Tongue (tissue), 3 donors: ENCODE measurements at places on chromosomes 2 and 18. TPM values are rescaled to one million over a fixed set of nuclear protein-coding genes. Genes with fewer than 3 reads are reported as not detected.
A peak's percentile ranks its signal among the peaks of the same experiment; 100 is the strongest.

The POMC gene
- total RNA-seq: 7.7 TPM

The GALR1 gene
- total RNA-seq: 0.21 TPM

The VAMP8 gene
- 8.2 TPM for total RNA-seq

- no peak for DNase-seq
These were observed 123.8 kb downstream of the ARL4C start for GRCh38 chr2:234373060-234373459.

GRCh38 chr2:71618327-71619113 lies 165.2 kb downstream of the DYSF start:
- no peak for DNase-seq

GRCh38 chr2:36675579-36676282 lies 20.8 kb upstream of the VIT start:
- no peak for DNase-seq

DNA sequence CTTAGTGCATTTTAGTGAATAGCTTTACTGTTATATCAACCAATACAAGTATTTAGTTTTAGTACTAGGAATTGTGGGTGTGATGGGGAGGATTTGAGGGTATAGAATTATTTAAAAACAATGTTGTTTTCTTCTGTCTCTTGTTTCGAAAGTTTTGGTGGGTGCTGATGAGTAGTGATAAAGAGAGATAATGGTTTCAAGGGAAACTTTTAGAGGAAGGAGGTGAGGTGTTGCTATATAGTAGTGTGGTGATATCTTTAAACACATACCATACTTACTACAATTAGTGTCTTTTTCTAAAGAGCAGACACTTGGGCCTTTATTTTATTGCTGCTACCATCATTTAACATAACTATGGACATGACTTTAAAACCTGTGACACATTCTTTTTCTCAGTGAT lies 10.5 kb downstream of the IMPACT start:
- no peak for DNase-seq

DNA sequence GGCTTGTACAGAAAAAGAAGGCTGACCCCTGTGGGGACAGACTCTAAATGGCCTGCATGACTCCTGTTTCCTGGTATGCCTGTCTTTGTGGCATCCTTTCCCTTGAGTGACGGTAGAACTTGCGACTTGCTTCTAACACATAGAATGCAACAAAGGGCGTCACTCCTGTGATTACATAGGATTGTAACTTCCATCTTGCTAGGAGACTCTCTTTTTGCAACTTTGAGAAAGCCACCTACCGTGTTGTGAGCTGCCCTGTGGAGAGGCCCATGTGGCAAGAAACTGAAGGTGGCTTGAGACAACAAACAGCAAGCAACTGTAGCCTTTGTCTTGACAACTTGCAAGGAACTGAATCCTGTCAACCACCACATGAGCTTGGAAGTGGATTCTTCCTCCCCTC lies 46.5 kb downstream of the THNSL2 start:
- DNase-seq: no peak

- DNase-seq: peak; percentile 46
These were observed 99.7 kb downstream of the SLC8A1 start for GRCh38 chr2:40352041-40352702.

DNA sequence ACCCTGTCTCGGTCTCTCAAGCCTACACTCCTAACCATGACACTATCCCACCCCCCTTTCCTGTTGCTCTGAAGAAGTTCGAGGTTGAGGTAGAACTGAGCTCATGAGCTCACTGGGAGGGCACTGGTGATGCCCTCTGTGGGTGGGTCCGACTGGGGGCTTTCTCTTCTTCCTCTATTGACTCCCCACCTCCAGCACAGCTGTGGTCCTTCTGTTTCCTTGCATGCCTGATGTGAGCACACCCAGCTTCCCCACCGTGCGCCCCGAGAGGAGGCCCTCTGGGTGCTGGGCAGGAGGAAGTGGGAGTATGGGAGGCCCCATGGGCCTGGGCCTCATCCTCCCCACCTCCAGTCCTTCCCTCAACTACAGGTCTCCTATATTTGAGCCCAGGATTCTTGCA lies 20.9 kb downstream of the SPEG start:
- no peak for DNase-seq

DNA sequence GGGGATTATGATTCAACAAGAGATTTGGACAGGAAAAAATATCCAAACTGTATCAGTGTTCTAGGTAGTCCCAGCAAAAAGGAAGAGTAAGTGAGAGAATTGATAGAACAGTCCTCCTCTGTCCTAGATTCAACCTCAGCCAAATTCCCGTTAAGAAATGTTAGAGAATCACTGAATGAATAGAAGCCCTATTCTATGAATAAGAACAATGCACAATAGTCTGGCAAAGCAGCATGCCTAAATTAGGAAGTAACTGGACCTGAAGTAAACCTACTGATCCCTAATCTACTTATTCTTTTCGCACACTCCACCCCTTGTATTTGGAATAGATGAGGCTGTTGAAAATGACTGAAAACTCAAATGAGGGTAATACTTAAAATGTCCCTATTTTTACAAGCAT lies 1665.5 kb downstream of the LRP1B start:
- no peak for DNase-seq

GRCh38 chr2:95022309-95023221 lies 2.9 kb upstream of the MAL start:
- peak; percentile 85 for DNase-seq

DNA sequence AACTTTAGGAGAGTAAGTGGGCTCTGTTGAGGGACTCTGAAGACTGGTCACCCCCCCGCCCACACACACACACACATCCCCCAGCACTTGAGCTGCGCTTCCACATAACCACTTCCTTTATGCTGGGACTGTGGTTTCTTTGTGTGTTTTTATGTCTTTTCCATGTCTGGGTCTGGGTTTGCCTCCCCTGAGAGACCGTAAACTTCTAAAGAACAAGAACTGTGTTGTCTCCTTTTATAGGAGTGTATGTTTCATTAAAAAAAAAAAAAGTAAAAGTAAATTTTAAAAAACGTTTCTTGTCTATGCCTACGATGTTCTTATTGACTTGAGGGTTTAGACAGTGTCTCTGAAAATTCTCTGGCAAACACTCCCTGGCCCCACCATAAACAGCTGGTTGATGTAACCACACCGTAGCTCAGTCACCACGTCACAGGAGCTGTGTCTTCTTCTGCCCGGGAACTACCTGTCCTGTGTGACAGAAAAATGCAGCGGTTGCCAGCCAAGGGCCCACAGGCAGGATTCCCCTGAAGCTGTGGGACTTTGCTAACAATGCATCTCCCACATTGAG lies 68.0 kb downstream of the KLHL29 start:
- DNase-seq: peak; percentile 48

DNA sequence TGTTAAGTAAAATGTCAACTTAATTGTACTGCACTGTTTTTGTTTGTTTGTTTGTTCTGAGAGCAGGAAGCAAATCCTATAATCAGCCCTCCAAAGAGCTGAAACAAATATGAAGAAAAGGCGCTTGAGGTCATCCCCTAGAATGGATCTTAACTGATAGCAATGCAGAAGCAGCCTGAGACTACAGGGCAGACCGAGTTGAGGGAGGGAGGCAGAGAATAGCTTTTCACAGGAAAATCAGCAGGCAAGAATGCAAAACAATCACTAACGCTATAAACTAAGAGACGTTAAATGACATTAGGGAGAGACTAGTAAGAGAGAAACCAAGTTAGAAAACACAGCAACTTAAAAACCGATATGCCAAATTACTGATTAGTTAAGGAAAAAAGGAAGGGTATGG lies 37.2 kb downstream of the GALNT1 start:
- no peak for DNase-seq
